ENCODE measurements at places on chromosomes 7 and 10. TPM values are rescaled to one million over a fixed set of nuclear protein-coding genes. Genes with fewer than 3 reads are reported as not detected.

The CNNM1 gene
- 1.6 TPM for total RNA-seq

The TMEM225B gene
- 0.20 TPM for total RNA-seq

The ACTL6B gene
- total RNA-seq: not detected

The ICA1 gene
- not detected for total RNA-seq

The NYAP1 gene
- not detected for total RNA-seq

All from M059J (cell line).